Stimulated activated CD8-positive, alpha-beta memory T cell treated with anti-CD3 and anti-CD28 coated beads, Interleukin-15, amount 100 ng/mL, for 24 hours (primary cell): ENCODE measurements at places on chromosomes 6 and 20.

- no peak for DNase-seq
Measured at GRCh38 chr6:82371799-82372546, 8.4 kb downstream of the TPBG start.

DNA sequence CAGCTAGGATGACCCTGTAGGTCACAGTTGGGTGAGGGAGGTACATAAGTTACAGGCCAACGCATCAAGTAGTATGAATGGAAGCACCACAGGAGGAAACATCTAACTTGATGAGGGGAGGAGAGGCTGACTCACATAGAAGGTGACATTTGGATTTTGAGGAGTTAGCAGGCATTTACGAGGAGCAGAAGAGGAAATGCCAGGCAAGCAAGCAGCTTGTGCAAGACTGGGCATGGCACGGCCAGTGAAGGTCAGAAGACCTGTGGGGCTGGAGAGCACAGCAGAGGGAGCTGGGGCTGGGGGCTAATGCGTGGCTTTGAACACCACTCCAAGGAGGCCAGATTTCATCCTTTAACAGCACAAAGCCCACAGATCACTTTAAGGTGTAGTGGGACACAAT, 37.8 kb downstream of the MUC22 start:
- no peak for DNase-seq

DNA sequence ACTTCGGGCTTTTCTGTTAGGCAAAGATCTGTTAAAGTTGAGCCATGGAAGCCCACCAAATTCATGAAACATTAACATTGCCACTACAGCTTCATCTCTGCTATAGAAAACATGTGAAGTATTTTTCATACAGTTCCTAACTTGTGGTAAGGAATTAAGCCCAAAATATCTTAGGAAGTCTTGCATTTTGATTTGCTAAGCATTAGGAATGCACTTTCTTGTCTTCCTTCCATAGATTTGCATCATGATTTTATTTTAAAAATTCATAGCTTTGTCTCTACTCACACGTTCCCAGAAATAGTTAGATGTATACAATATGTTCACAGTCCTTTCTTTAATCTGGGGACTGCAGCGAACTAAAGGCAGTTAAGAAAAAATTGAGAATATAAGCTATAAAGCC, 325.6 kb downstream of the CENPW start:
- no peak for DNase-seq

GRCh38 chr6:25547797-25548196, 104.2 kb upstream of the SCGN start:
- DNase-seq: no peak

- no peak for DNase-seq
Measured at GRCh38 chr20:46031014-46031569, 2.1 kb downstream of the SLC12A5 start.

DNA sequence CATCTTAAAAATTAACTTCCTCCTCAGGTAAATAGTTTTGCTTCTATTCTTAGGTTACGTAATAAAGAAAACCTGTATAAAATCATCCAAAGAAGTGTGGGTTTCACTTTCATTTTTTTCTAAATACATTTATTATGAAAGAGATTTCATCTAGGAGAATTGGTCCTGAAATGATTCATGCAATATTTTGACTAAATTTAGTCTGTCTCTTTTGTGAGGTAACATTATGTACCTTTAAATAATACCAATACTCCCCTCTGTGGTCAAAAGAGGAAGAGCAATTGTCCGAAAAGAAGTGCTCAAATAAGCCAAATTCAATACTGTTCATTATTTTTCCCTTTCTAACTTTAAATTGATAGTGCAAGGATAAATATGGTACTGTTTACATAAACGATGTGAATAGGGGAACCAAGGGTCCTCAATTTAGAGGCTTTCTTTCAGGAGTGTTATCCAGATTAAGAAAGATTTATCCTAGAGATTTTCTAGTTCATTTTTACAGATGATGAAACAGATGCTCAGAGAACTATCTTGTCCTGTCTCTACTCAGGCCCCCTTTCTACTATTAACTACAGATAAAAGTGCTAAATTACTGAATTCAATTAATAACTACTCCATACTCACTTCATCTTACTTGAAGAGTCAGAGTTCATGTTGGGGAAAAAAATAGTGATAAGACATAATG, 26.2 kb downstream of the CYP39A1 start:
- no peak for DNase-seq

- no peak for DNase-seq
Measured at GRCh38 chr20:63542696-63543095, 4.9 kb downstream of the SRMS start.

DNA sequence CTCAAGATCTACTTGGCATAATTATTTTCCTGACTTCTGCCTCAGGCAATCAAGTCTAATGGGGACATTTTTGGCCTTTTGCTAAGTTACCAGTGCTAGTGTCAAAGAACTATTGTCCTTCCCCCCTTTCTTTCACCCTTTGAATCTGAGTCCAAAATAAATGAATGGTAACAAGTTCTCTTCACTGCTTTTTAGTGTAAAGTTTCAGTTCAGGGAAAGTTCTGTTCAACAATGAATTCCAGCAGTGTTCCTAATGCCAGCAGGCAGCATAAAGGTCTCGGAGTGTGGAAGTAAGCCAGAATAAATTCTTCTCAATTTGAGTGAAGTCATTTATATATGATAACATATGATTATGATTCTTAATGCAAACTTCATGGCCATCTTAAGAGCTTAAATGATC, 20.8 kb upstream of the TSPYL1 start:
- no peak for DNase-seq

DNA sequence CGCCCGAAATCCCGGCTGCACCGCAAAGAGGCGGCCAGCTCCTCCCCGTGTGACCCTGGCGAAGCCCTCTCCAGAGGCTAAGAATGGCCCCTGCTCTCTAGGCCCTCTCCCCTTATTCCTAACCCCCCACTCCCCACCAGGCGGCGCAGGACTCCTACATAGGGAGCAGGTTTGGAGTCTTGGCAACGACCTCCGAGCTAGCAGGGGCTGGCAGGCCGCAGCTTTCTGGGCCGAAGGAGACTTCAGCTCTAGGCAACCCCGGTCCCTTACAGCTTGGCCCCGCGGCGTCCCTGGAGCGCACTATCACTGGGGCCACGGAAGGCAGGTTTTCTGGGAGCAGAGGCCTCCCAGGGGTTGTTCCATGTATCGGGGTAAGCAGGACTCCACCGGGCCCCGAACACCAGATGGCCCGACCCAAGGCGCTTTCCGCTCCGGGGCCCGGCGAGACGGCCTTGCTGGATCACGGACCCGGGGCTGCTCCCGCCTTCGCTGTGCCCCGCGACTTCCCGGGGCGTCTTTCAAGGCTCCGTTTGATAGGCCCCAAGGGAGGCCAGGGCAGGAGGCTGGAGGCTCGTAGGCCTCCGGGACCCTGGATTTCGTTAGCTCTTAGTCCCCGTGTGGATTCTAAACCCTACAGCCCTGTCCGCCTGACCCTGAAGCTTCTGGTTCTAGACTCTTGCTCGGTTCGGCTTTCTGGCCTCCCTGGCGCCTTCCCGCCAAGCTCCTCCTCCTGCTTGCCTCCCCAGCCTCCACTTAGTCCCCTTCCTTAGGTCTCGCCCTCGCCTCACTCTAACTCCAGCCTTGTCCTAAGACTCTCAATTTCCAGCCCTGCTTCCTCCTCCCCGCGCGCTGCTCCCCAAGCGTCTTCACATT, 1.9 kb downstream of the SLC32A1 start:
- DNase-seq: no peak

DNA sequence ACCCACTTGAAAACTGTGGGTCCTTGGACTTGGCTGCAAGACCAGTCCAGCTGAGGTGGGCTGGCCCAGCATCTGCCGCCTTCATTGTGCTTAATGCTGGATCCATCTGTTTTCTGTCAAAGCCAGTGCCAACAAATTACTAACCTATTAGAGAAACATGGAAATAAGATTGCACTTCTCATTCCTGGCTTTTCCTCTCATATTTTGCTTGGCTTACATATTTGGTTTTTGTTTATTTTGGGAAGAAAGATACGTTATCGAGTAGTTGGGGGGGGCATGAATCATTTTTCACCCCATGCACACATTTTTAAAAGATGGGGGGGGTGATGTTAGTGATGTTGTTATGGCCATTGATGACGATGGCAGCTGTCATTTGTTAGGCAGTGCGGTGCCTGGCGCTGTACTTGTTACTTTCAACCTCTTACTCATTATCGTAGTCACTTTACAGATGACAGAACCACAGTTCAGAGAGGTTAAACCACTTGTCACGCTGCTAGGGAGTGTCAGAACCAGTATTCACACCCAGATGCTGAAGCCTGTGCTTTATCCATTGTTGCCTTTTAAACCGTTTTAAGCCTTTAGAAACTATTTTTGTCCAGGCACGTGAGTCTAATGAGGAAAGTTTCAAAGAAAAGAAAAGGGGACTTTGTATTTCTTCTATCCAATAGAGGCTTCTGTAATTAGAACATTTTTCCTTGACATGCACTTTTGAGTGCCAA, 180.0 kb downstream of the TMEM242 start:
- DNase-seq: no peak

GRCh38 chr20:62392621-62393334, 5.9 kb downstream of the RPS21 start:
- no peak for DNase-seq

DNA sequence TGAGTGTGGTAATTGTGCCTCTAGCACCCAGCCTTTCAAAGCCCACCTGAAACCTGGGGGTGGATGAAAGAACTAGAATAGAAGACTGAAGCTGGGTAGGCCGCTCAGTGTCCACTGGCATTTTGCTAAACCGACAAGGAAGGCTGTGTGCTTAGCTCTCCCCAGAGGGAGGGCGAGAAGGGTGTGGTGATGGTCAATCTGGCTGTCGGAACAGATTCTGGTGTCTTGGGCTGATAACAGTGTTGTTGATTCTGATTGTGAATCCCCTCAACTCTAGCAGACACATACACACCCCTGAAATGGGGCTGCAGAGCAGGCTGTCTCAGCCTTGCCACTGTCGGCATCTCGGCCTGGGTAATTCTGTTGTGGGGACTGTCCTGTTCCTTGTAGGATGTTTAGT, 4.1 kb upstream of the BPHL start:
- no peak for DNase-seq

DNA sequence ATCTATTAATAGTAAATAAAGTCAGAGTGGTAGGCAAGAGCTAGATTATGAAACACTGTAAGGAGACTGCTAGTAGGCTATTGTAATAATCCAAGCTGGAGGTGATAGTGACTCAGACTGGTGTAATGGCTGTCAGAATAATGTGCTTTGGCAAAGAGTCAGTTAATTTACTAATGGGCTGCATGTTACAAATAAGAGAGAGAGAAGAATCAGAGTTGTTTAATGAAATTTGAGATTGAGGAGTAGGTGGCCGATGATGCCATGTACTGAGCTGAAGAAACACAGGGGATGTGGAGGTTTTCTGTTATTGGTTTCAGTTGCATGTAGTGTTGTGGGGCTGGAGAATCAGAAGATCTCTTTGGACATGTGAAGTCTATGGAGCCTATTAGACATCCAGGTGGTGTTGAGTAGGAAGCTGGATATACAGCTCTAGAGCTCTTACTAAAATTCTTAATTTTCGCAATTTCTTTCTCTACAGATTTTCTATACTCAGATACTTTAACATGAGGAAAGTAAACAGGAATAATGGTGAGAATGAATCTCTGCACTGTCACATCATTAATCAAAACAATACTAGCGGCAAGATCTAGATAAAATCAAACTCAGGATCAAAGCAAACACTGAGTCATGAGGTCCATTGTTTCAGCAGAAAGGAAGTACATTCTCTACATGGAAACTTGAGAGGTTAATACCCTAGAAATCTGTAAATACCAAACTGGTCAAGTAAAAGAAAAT, 167.7 kb downstream of the SIM1 start:
- no peak for DNase-seq

- no peak for DNase-seq
Measured at GRCh38 chr6:154767003-154767723, 33.9 kb downstream of the SCAF8 start.

DNA sequence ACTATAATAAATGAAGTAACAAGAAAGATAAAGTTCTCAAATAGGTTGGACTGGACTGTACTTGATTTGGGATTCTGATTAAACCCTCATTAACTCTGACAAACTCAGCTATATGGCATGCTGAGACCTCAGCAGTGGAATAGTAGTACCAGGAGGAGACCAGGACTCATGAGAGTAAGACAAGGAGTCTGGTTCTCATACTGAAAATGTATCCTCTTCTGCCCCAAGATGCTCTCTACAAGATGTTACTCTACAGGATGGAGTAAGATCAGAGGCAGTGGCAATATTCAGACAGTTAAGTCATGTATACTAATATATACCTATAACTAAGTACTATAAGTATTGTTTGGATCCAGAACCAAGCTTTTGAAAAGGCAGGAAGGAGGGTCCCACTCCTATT, 31.9 kb upstream of the SYNCRIP start:
- no peak for DNase-seq

DNA sequence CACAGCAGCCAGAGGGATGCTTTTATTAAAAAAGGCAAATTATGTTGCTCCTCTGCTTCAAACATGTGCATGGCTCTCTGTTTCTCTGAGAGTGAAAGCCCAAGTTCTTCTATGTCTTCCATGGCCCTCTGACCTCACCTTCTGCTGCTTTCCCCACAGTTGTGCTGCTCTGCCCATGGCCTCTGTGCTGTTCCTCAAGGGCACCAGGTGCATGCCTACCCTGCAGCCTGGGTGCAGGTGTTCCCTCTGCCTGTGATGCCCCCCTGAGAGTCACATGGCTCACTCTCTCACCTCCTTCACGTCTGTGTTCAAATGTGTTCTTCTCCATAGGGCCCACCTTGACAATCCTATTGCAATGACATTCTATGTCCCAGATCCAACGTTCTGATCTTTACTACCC, 477.0 kb upstream of the CHD6 start:
- DNase-seq: no peak

DNA sequence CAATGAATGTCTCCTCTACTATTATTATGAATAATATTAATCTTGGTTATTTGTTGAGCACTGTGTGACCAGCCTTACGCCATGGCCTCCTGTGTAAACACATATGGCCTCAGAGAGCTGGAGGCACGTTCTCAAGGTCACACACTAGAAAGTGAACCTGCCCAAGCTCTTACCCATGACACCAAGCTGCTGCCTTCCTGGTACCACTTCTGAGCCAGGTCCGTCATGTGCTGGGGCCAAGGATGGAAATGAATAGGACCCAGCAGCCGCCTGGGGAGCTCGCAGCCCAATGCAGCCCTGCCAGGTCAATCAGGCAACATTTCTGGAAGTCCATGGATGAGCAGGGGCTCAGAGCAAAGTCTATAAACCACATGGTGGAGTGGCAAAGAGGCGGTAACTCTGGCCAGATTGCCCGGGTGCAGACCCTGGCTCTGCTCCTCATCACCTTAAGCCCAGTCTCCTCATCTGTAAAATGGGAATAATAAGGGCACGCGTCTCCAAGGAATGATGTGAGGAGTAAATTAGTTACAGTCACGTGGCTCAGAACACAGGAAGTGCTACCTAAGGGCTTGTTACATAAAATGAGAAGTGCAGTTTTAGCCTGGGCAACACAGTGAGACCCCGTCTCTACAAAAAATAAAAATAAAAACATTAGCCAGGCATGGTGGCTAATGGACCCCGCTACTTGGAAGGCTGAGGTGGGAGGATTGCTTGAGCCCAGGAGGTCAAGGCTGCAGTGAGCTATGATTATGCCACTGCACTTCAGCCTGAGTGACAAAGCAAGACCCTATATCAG, 61.5 kb downstream of the JPH2 start:
- no peak for DNase-seq

- no peak for DNase-seq
Measured at GRCh38 chr6:82436740-82437139, 73.1 kb downstream of the TPBG start.
